ENCODE measurements at places on chromosomes 5 and 9.

DNA sequence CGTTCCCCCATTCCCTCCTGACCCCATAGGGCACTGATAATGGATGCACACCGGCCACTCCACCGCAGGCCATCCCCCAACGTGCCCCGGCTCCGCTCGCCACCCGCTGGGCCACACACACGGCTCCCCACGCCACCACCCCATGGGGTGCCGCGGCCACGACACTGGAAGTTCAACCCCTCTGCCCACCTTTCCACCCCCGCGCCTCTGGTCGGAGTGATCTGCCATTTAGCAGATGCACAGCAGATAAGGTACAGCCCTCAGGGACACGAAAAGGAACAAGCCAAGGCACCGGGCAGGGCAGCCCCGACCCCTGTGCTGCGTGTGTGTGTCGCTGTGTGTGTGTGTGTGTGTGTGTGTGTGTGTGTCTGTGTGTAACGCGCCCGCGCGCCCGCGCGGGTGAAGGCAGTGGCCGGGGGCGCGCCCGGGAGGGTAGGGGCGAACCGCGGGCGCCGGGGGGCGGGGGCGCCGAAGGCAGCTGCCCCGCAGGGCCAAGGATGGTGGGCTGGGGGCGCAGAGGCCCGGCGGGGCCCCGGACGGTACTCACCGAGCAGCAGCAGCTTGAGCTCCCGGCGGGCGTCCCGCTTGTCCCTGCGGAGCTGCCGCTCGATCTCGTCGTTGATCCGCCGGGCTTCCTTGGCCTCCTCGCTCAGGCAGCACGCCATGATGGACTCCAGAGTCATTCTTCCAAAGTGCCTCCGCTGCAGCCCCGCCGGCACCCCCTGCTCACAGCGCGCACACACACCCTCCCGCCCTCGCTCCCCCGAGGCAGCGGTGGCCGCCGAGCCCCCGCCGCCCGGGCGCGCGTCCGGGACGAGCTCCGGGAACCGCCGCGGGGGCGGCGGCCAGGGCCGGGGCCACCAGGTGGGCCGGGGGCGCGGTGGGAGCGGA is 813 bp downstream of the GNAQ start:
- no peak for DNase-seq

GRCh38 chr5:158882236-158882635 is 217.5 kb downstream of the EBF1 start:
- no peak for DNase-seq

GRCh38 chr5:9549941-9550340 is 4.1 kb upstream of the SEMA5A start:
- no peak for DNase-seq

DNA sequence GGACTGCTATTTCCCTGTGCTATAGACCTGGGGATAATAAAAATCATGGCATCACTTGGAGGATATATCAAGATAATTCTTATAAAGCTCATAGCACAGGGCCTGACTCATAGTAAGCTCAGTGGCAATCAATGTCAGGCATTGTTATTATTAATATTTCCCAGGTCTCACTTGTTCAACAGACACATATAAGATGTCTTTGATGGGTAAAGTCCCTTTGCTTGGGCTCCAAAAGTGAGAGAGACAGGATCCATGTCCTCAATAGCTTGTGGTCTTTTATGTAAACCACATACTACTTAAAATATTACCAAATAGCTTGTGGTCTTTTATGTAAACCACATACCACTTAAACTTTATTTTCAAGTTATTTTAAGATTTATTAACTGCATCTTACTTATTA is 11.2 kb downstream of the SH3RF2 start:
- no peak for DNase-seq

DNA sequence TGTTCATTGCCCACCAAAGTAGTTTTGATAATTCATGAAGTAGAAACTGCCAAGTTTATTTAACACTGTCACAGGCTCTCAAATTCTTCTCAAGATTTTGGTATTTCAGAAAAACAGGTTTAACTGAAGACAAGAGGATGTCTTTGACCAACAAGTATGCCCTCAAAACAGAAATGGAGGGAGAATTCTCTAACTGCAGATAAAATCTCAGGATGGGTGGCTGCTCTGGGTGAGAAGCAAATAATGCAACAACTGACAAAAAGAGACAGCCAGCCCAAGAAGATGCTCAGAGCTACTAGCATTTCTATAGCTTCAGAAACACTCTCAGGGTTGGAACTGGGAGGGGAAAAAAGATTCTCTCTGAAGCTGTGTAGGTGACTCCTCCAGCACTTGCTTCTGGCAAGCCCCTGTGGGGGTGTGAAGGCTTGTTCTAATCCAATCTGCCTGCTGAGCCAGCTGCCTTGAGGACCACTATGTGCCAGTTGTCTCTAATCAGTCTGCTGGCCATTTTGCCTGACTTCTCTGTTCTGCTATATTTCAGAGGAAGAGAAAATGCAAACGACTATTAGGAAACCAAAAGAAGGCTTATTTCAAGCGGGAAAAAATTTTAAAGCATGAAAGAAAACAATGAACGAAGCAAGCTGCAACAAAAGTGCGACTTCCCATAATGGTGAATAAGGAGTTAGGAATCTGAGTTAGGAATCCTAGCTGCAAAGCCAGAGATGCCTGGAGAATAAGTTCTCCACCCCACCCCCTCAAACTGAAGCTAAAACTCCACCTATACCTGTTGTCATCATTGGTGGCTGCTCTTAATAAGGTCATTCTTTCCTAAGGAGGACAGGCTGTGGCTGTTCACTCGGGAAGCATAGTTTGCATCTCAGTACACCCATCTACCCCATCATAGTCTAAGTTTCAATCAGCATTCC is 147.5 kb downstream of the GNAQ start:
- DNase-seq: no peak

DNA sequence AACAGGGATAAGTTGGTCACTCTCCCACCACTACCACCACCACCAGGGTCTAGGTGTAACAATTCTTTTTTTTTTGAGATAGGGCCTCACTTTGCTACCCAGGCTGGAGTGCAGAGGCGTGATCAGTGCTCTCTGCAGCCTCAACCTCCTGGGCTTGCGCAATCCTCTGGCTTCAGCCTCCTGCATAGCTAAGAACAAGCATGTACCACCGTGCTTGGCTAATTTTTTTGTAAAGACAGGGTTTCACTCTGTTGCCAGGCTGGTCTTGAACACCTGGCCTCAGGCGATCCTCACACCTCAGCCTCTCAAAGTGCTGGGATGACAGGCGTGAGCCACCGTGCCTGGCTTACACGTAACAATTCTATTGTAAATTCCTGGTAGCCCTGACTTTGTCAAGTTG is 27.5 kb downstream of the CORO2A start:
- DNase-seq: no peak

GRCh38 chr5:160475864-160476438 is 54.3 kb downstream of the PTTG1 start:
- no peak for DNase-seq

DNA sequence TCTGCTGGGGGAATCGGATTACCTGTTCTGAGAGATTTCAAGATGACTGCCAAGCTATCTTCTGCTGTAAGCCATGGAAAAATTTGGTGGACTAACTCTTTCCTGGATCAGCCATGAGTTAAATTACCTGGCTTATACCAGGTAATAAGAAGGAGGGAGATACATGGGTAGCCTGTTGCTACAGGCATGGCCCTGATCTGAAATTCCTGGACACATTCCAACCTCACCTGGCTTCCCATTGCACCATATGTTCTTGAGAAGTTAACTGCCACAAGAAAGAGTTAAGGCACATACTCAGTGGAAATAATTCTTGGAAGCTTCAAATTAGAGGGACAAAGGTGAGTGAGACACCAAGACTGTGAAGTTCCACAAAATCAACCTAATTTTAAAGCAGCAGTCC is 371.3 kb downstream of the ACTL7B start:
- DNase-seq: no peak

GRCh38 chr5:168227001-168227400 is 64.4 kb upstream of the WWC1 start:
- no peak for DNase-seq

- DNase-seq: no peak
Measured at GRCh38 chr9:17509151-17509550, 69.7 kb upstream of the SH3GL2 start.

DNA sequence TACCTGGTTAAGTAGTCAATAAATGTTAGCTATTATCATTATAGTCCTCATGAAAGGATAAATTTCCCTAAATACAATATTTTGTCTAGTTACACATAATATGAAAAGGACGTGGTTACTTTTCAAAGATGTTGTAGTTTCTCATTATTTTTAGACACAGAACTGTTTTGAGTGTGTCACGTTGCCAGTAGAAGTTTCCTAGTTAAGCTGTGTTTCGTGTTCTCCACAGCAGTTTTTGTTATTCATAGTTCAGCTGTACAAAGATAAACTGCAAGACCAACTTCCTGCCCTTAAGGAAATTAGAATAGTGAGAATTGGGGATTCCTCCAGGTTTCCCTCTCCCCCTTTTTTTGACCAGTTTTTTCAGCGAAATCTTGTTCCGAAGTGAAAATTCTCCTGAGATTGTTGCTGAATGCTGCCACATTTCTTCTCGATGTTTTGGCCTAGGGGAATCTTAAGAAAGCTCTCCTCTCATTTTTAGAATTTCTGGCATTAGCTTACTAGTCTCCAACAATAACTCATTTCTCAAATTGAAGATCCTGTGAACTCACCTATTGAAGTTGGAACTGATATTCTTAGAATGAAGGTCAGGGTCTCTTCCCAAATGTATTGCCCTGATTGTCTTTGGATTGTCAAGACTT is 176.1 kb downstream of the PAM start:
- DNase-seq: no peak

DNA sequence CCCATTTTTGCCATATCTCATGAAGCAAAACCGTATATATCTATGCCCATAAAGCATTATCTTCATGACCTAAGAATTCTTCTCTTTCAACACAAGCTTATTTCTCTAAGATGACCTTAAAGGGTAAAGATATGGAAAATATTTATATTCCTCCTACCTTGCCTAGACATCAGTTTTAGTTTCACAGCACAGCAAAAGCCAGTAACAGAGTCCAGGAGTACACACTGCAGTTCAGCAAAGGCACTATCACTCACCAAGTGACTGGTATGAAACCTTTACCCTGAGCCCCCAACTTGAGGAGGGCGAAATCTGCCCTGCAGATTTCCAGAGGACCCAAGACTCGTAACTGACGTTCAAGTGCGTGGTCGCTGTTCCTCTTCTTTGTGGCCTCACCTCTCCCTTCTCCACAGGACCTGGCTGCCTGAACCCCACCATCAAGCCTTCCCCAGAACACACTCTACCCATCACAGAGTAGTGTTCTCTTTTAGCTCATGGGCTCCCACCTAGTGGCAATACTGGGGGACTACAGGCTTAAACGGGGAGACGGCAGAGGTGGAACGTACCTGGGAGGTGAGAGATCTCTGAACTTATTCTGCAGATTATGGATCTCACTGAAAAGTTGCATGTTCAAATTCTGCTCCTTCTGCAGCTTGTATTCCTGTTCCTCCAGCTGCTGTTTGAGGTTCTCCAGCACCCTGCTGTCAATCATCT is 141.0 kb downstream of the CDK5RAP2 start:
- no peak for DNase-seq

DNA sequence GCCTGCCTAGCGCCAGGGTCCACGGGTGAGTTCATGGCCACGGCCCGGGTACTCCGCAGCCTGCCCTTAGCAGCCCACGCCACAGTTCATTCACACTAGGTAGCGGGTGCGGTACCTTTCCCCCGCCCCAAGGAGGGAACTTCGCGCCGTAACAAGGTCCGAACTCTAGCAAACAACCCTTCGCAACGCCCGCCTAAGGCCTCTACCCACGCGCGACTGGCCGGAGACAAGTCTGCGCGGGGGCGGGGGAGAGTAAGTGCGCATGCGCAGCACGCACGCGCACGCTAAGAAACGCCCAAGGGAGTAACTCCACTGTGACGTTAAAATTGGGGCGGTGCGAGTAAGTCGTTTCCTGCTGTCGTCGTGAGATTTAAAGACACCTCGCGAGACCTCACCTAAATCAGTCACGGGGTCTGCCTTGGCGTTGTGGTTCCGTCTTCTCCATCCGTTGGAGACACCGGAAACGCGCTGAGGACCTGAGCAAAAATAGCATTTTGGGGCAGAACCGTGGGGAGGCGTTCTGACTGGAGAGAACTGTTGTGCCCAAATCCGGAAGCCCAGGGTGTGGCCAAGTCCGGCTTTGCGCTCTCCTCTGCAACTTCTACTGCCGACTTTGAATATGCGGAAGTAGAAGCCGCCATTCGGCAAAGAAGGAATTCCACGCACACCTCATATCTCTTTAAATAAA is at the start of gene RAPGEF6:
RAPGEF6 (minus strand) TSS at position 234 of the 688 bp plus-strand sequence; CDS start at position 35, 199 bp downstream.
- DNase-seq: peak; percentile 100

DNA sequence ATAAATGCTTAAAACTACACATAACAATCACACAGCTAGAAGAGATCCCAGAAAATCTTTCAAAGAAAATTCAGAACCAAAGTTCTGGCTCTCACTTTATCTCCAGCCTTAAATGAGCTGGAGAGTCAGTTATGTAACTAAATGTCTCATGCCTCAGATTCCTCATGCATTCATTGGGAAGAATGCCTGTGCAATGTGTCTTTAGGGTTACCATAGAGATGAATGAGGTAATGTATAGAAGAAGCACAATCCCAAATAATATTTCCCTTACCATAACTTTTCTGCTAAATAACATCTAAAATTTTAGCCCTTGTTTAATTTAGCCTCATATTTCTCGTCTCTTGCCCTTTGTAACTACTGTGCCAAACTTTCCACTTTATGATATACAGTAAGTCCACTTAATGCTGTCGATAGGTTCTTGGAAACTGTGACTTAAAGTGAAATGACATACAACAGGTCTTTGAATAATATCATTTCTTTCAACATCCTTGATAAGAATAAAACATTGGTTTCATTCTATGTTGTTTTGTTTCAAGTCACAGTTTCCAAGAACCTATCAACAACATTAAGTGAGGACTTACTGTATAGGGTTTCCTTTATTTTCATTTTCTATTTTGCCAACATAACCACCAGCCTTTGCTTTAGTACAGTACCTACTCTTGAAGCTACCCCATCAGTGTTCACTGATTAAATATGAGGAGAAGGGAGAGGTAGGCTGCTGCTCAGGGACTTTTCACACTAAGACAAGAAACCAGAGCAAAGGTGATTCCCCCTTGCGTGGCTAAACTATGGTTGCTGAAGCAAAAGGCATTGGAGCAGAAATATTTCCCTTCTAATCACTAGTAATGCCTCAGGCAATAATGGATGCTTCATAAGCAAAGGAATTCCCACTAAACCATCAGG is 295.7 kb upstream of the PTGER4 start:
- peak; percentile 16 for DNase-seq
